ENCODE measurements at places on chromosomes 2 and 18.

DNA sequence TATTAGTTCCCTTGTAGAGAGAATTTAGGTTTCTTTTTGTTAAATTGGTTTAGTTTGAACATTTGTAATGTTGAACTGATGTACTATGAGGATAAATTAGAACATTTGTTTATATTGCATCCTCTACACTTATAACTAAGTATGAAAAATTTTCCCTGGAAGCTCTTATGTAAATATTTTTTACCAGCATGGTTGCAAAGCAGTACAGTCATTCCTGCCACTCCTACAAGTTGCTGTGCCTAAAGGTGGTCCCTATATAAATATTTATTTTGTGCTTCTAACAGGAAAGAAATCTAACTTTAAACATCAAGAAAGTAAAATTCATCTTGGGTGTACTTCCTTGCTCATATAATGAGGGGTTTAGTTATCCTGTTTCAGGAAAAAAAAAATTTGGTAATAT, 14.2 kb downstream of the TWSG1 start:
- H3K36me3 ChIP-seq, result peaks cover 9% of the 10 kb centered on the region
- no peak overlapping the region for H3K27ac ChIP-seq
- peak; percentile 57 for DNase-seq
- H3K4me1 ChIP-seq, result no peaks in the 10 kb centered on the region

- no peaks in the 10 kb centered on the region for H3K27me3 ChIP-seq
- DNase-seq, result no peak
- H3K27ac ChIP-seq, result peak overlapping the region; percentile 16
- H3K4me1 ChIP-seq, result peaks cover 19% of the 10 kb centered on the region
- no peak overlapping the region for H3K4me3 ChIP-seq
- no peaks in the 10 kb centered on the region for H3K36me3 ChIP-seq
Measured at GRCh38 chr2:235641956-235642355, 148.1 kb downstream of the AGAP1 start.

GRCh38 chr2:18123577-18123976, 245.1 kb downstream of the KCNS3 start:
- H3K4me3 ChIP-seq, result no peak overlapping the region
- DNase-seq, result no peak
- no peaks in the 10 kb centered on the region for H3K36me3 ChIP-seq
- H3K27ac ChIP-seq, result no peak overlapping the region

GRCh38 chr2:40827392-40827791, 375.5 kb upstream of the SLC8A1 start:
- H3K4me3 ChIP-seq, result no peak overlapping the region
- no peaks in the 10 kb centered on the region for H3K27me3 ChIP-seq
- no peak overlapping the region for H3K27ac ChIP-seq
- H3K36me3 ChIP-seq, result no peaks in the 10 kb centered on the region
- no peaks in the 10 kb centered on the region for H3K4me1 ChIP-seq

- no peaks in the 10 kb centered on the region for H3K27me3 ChIP-seq
- H3K4me1 ChIP-seq, result no peaks in the 10 kb centered on the region
- no peak overlapping the region for H3K4me3 ChIP-seq
- no peaks in the 10 kb centered on the region for H3K36me3 ChIP-seq
- DNase-seq, result no peak
Measured at GRCh38 chr18:69365658-69366057, 35.0 kb upstream of the DOK6 start.

GRCh38 chr2:186772579-186772978, 76.4 kb downstream of the ZSWIM2 start:
- H3K4me1 ChIP-seq, result peaks cover 7% of the 10 kb centered on the region
- H3K36me3 ChIP-seq, result no peaks in the 10 kb centered on the region
- no peak for DNase-seq
- H3K4me3 ChIP-seq, result no peak overlapping the region

DNA sequence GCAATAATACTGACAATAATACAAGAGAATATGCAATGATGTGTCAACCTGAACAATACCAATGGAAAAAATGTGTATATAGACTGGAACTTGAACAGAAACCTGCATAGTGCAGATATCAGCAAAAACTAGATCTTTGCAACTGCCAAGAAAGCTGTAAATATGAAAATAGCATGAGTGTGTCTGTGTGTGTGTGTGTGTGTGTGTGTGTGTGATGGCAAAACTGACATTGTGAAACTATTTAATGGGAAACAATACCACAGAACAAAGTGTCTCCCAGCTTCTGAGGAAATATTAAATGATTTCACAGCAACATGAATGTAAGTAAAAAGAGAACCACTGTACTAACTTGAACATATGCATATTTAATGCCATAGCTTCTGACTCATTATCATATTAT, 558.2 kb upstream of the LINC00305 start:
- no peak overlapping the region for H3K4me3 ChIP-seq
- no peaks in the 10 kb centered on the region for H3K36me3 ChIP-seq
- no peaks in the 10 kb centered on the region for H3K27me3 ChIP-seq

DNA sequence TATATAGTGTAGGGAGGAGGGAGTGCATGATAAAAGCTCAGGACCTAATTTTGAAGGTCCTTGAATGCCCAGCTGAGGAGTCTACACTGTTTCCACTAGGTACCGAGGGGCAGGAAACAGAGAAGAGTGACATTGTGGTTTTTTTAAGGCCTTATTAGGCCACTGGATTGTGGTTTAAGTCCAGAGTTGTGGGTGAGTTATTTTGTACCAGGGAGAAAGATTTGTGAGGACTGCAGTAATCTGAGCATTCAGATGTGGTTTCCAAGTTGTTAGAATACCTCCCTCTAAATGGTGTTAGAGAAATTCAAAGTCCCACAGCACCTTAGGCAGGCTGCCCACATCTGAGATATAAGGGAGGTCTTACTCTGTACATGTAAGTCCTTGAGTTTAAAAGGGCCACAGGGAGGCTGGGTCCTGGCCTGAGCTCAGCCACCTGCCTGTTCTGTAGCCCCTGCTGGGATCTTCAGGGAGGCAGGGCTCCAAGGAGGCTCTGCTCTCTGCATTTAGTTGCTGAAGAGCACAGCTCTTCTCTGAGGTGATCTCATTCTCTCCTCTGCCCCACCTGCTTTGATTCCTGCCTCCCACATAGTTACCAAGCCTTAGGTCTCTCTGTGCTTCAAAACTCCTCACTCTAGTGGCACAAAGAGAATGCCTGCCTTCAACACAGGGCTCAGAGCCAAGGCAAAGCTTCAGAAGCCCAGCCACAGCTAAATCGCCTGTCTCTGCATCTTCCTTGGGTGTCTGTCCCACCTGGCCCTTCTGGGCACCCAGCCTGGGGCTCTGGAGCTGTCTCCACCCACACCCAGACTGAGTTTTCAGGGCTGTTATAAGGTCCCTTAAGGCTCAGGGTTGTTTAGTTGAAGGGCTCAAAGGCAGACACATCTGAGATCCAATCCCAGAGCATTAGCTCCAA, 88.1 kb downstream of the VSNL1 start:
- peaks cover 2% of the 10 kb centered on the region for H3K36me3 ChIP-seq
- H3K4me3 ChIP-seq, result no peak overlapping the region

DNA sequence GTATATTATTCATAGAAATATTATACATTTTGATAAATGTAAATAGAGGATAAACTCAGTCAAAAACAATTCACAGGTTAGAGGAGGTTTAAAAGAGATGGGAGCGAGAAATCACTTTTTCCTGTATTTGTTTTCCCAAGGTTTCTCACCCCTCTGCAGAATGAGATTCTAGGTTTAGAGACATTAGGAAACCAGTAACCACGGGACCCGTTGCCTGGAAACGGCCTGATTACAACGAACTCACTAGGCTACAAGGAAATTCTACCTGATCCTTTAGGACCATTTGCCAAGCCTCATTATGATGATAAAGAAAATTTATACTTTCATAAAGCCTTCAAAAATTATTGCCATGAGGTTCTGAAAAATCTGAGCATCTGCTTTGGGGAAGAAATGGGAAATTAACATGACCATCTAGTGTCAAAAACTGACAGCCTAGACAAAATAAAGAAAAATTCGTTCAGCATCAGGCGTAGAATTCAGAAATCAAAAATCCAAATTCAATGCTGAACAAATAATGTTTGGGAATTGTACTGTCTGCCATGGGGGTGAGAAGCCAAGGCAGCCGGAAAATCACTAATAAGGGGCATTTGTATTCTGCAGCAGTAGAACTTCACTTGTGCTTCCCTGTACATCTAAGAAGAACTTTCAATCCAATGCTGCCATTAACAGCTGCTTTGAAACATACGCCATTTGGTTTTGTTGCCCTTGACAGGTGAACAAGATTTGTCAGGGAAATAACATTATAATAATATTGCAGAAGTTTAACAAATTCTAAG, 262.3 kb downstream of the NRXN1 start:
- no peaks in the 10 kb centered on the region for H3K27me3 ChIP-seq
- no peaks in the 10 kb centered on the region for H3K4me1 ChIP-seq
- no peak for DNase-seq
- H3K36me3 ChIP-seq, result no peaks in the 10 kb centered on the region
- H3K4me3 ChIP-seq, result no peak overlapping the region

DNA sequence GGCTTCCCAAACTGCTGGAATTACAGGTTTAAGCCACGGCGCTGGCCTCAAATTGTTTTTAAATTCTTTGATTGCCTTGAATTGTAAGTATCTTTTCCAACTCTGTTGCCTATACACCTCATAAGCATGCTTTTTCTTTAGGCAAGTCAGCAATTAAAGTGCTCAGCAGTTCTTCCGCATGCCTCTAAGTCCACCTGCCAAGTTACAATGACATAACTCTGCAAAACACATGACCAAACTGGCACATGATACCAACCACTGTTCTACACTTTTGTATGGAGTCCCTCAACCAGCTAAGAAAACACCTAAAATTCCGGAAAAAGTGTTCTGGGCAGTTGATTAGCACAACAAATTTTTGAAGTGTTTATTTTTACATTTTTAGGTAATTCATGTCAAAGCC, 5.1 kb downstream of the TXNL4A start:
- peaks cover 26% of the 10 kb centered on the region for H3K36me3 ChIP-seq
- H3K27me3 ChIP-seq, result no peaks in the 10 kb centered on the region
- H3K27ac ChIP-seq, result no peak overlapping the region
- H3K4me3 ChIP-seq, result no peak overlapping the region
- H3K4me1 ChIP-seq, result peaks cover 17% of the 10 kb centered on the region

DNA sequence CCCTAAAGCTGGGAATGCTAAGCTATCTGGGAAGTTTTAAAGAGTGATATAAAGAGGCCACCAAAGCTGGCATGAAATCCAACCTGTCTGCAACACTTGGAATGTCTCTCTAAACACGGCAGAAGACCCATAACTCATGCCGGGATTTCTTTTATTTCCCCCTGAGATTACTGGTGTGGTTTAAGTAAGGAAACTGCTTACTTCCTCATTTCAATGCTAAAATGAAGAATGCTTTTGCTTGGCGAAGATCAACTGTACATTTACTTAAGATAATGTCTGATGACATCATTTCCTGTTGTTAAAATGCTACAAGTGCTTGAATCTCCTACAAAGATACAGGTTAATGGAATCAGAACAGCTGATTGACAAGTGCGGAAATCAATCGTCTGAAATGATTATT, 353.8 kb upstream of the SALL3 start:
- no peaks in the 10 kb centered on the region for H3K36me3 ChIP-seq
- no peak for DNase-seq
- H3K4me3 ChIP-seq, result no peak overlapping the region
- H3K4me1 ChIP-seq, result no peaks in the 10 kb centered on the region

GRCh38 chr18:24014062-24014985, at the start of gene TTC39C:
TTC39C (plus strand) TSS chr18:24014754; CDS start chr18:24014872, 118 bp downstream.
- peaks cover 12% of the 10 kb centered on the region for H3K27me3 ChIP-seq
- H3K36me3 ChIP-seq, result peaks cover 6% of the 10 kb centered on the region
- peak within 1 kb of the TSS; percentile 80 for H3K4me3 ChIP-seq
- DNase-seq, result peak; percentile 74
- peaks cover 4% of the 10 kb centered on the region for H3K4me1 ChIP-seq

- H3K4me3 ChIP-seq, result no peak overlapping the region
- H3K36me3 ChIP-seq, result no peaks in the 10 kb centered on the region
- H3K27me3 ChIP-seq, result no peaks in the 10 kb centered on the region
- peak overlapping the region; percentile 96 for H3K27ac ChIP-seq
Measured at GRCh38 chr2:152485954-152486736, 151.2 kb downstream of the FMNL2 start.

GRCh38 chr2:240835528-240835927, 15.5 kb upstream of the KIF1A start:
- no peak overlapping the region for H3K4me3 ChIP-seq
- no peak for DNase-seq
- H3K4me1 ChIP-seq, result peaks cover 10% of the 10 kb centered on the region
- H3K36me3 ChIP-seq, result no peaks in the 10 kb centered on the region
- no peak overlapping the region for H3K27ac ChIP-seq
- peaks cover 89% of the 10 kb centered on the region for H3K27me3 ChIP-seq

- DNase-seq, result no peak
- H3K27ac ChIP-seq, result peak overlapping the region; percentile 98
- H3K4me3 ChIP-seq, result no peak overlapping the region
- H3K4me1 ChIP-seq, result peaks cover 23% of the 10 kb centered on the region
Measured at GRCh38 chr2:218645126-218645525, 14.3 kb downstream of the ZNF142 start.

- no peak overlapping the region for H3K4me3 ChIP-seq
- peaks cover 2% of the 10 kb centered on the region for H3K4me1 ChIP-seq
- no peaks in the 10 kb centered on the region for H3K27me3 ChIP-seq
- no peak overlapping the region for H3K27ac ChIP-seq
Measured at GRCh38 chr2:108305901-108306300, 17.2 kb downstream of the SULT1C2 start.

DNA sequence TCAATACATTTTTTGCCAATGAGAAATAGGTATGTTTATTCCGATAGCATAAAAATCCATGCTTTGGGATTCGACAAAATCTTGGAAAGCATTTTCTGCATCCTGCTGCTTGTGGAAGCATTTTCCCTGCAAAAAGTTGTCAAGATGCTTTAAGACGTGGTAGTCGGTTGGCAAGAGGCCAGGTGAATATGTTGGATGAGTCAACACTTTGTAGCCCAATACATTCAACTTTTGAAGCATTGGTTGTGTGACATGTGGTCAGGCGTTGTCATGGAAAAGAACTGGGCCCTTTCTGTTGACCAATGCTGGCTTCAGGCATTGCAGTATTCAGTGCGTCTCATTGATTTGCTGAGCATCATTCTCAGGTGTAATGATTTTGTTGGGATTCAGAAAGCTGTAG, 764.5 kb downstream of the TRIB2 start:
- H3K36me3 ChIP-seq, result no peaks in the 10 kb centered on the region
- DNase-seq, result no peak

DNA sequence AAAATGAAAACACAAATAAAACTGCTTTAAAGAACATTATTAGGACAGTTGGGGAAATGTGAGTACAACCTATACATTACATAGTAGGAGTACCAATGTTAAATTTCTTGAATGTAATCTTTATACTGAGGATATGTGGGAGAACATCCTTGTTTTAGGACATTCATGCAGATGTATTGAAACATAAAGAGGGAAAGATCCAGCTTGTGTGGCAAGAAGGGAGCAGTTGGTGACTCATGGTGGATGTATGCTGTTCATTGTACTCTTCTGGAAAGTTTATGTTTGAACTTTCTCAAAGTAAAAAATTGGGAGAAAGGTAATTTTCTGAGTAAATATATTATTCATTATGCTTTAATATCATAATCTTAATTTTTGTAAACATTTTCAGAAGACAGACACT, 132.1 kb upstream of the DLGAP1 start:
- H3K27me3 ChIP-seq, result no peaks in the 10 kb centered on the region
- H3K36me3 ChIP-seq, result no peaks in the 10 kb centered on the region
- H3K27ac ChIP-seq, result no peak overlapping the region
- H3K4me1 ChIP-seq, result no peaks in the 10 kb centered on the region
